T-helper 17 cell (primary cell): ENCODE measurements at places on chromosomes 3 and 15. TPM values are rescaled to one million over a fixed set of nuclear protein-coding genes. Genes with fewer than 3 reads are reported as not detected.

DNA sequence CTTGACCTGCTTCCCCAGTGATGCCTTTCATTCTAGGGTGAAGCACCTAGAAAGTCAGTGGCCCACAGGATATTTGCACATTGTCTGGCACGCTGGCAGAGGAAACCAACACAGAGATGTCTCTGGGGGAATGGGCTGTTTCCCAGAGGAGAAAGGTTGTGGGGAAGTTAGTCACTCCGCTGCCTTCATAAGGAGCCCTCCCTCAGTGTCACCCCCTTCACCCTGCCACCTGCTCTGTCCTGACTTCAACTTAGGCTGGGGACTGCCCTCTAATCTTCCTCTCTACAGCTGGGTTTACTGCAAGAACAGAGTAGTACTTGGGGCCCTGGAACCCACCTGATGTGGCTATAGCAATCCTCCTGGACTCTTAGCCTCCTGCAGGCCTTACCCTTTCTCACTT, 5.7 kb downstream of the KLHDC8B start:
- no peak for DNase-seq
- H3K27me3 ChIP-seq: peaks cover 33% of the 10 kb centered on the region
- H3K27ac ChIP-seq: no peak overlapping the region
- peaks cover 7% of the 10 kb centered on the region for H3K4me1 ChIP-seq

TNFAIP8L3 gene
- not detected for total RNA-seq

DNA sequence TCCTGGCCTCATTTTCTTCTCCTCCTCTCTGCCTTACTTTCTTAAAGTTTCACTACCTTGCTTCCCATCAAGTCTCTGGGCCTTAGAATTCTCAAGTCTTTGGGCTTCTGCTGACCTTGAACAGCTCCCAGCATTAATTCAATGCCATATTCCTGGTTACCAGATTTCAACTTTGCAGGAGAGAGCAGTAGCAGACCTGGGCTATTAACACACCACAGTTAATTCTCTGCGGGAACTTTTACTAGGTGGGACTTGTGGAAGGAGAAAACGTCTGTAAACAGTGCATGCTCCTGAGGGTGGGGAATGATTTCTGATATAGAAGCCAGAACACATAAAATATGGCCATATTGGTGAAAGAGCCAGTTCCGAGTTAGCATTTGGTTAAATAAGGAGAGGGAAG, 214.6 kb downstream of the MEIS2 start:
- H3K4me3 ChIP-seq: no peak overlapping the region
- H3K4me1 ChIP-seq: peaks cover 8% of the 10 kb centered on the region
- H3K27me3 ChIP-seq: peaks cover 95% of the 10 kb centered on the region
- H3K36me3 ChIP-seq: peaks cover 3% of the 10 kb centered on the region
- no peak for DNase-seq

DNA sequence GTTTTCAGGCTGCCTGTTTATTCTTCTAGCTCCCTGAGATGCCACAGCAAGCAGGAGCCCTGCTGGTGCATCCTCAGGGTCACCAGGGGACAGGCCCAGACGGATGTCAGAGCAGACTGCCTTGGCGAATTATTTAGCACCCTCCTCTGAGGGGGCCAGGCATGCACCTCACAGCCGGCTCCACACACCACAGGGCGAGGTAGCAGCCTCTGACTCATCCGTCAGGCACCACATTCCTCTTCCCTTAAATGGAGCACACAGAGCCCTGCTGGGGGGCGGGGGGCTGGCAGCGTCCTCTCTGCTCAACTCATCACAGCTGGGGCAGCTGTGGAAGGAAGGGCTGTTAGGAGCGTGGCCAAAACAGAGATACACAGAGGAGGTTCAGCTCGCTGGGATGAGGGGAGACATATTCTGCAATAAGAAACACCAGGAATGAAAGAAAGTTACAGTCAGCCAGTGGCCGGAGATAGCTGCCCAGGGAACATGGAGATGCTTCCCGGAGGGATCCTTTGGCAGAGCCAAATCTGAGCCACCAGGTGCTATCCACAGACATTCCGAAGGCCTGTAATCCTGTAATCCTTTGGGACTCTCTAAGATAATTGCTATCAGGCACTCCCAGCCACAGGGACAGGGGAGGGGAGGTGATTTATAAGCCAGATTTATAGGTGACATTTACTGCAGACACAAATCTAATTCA, 13.9 kb upstream of the PRICKLE2 start:
- H3K36me3 ChIP-seq: no peaks in the 10 kb centered on the region
- peaks cover 12% of the 10 kb centered on the region for H3K27me3 ChIP-seq
- no peak overlapping the region for H3K27ac ChIP-seq
- DNase-seq: no peak
- H3K4me3 ChIP-seq: no peak overlapping the region

- DNase-seq: no peak
- peak overlapping the region; percentile 41 for H3K27ac ChIP-seq
- H3K4me1 ChIP-seq: peaks cover 4% of the 10 kb centered on the region
- H3K27me3 ChIP-seq: no peaks in the 10 kb centered on the region
Measured at GRCh38 chr3:9826815-9827573, 16.8 kb downstream of the RPUSD3 start.

DNA sequence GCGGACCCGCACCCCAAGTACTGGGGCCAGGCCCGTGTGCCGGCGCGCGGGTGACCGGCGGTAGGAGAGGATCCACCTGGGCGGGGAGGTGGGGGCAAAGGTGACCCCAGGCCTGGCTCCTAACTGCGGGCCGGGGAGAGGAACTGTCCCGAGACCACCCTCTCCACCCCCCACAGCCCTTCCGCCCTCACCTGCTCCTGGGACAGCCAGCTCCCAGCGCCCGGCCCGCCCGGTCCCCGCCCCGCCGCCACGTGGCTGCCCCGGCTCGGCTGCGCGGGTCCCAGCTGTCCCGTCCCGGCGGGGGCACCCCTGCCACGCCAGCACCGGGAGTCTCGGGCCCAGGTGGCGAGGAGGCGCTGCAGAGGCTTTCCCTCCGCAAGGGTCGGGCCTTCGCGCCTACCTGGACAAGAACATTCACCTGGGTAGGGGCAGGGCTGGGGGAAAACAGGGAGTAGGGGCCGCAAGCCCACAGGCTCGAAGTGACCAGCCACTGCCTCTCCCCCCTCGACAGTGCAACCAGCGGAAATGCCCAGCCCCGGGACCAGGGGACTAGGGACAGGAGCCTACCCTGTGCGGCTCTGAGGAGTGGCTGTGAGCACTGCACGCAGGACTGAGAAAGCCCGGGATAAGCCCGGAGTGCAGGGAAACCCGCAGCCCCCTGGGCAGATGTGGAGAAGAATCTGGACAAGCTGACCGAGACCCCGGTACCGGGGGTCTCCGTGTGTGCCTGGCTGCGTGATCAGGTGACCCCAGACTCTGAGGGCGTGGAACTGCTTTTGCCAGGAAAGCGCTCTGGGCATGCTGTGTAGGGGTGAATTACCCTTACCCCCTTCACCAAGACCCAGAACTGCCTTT, at the start of gene SLC12A8:
Gene SLC12A8 (minus strand): TSS at position 240 of the 855 bp plus-strand sequence. CDS start 1,399 bp downstream, outside the sequence.
- H3K27me3 ChIP-seq: peaks cover 66% of the 10 kb centered on the region
- DNase-seq: no peak
- H3K4me3 ChIP-seq: peak within 1 kb of the TSS; percentile 85
- no peak within 1 kb of the TSS for H3K27ac ChIP-seq
- H3K4me1 ChIP-seq: peaks cover 17% of the 10 kb centered on the region

CTDSPL gene
- total RNA-seq: 48.0 TPM

- no peak overlapping the region for H3K4me3 ChIP-seq
- no peaks in the 10 kb centered on the region for H3K27me3 ChIP-seq
- H3K36me3 ChIP-seq: peaks cover 4% of the 10 kb centered on the region
- peaks cover 11% of the 10 kb centered on the region for H3K4me1 ChIP-seq
- H3K27ac ChIP-seq: no peak overlapping the region
Measured at GRCh38 chr3:120713262-120713661, 29.1 kb downstream of the RABL3 start.

- peaks cover 2% of the 10 kb centered on the region for H3K36me3 ChIP-seq
- no peaks in the 10 kb centered on the region for H3K4me1 ChIP-seq
- no peak overlapping the region for H3K4me3 ChIP-seq
Measured at GRCh38 chr15:82950295-82950694, 2.2 kb downstream of the HOMER2 start.

DOCK3 gene
- 3.2 TPM for total RNA-seq

SEMA5B gene
- total RNA-seq: not detected

GRCh38 chr3:46901591-46902187, 24.2 kb downstream of the PTH1R start:
- H3K4me1 ChIP-seq: peaks cover 12% of the 10 kb centered on the region
- H3K4me3 ChIP-seq: no peak overlapping the region

- H3K4me3 ChIP-seq: no peak overlapping the region
- no peaks in the 10 kb centered on the region for H3K36me3 ChIP-seq
- H3K4me1 ChIP-seq: no peaks in the 10 kb centered on the region
- H3K27ac ChIP-seq: no peak overlapping the region
- H3K27me3 ChIP-seq: no peaks in the 10 kb centered on the region
Measured at GRCh38 chr3:76570436-76571057, 469.4 kb upstream of the ROBO2 start.

DNA sequence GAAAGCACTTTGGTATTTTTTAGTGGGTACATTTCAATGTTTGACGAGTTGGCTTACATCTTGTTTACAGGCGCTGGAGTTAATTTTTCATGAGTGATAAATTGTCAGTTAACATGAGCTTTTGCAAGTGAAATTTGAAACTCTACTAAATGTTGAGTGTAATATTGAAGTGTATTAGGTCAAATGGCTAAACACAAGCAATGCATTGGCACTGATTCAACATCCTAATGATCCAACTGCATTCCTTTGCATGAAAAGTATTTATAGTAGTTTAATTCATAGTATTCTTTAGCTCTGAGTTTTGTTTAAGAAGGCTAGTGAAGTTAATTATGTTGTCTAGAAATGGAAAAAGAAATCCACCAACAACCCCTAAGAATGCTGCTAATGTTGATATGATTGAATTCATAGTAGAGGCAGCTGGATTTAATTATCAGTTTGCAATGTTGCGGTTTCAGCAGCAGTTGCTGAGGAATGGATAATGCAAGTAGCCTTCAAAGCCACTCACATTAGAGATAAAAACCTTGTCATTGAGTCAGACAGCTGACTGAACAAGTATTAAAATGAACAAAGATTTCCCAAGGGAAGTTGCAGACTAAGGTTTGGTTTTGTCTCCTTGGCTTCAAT, 245.6 kb upstream of the GOLIM4 start:
- H3K4me3 ChIP-seq: no peak overlapping the region
- no peaks in the 10 kb centered on the region for H3K36me3 ChIP-seq
- no peak for DNase-seq
- H3K27me3 ChIP-seq: no peaks in the 10 kb centered on the region

RABL3 gene
- 17.8 TPM for total RNA-seq

- H3K4me3 ChIP-seq: no peak overlapping the region
- peaks cover 3% of the 10 kb centered on the region for H3K36me3 ChIP-seq
- no peak for DNase-seq
- H3K27ac ChIP-seq: no peak overlapping the region
- no peaks in the 10 kb centered on the region for H3K27me3 ChIP-seq
Measured at GRCh38 chr3:129585949-129586657, 20.4 kb downstream of the PLXND1 start.

DNA sequence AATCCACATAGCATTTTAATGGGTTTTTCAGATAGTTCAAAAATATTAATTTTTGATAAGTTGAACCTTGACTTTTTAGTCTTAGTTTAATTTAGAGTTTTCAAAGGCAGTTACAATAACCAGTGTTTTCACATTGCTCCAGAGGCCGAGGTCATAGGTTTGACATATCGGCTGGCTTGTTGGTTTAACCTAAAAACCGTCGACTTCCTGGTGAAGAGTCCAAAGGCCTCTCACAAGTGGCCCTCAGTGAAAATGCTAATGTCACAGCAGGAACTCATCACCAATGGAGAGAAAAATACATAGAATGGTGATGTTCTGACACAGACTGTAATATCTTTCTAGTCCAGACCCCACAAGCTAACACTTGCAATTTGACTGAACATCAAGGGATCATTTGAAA, 642.3 kb downstream of the PLOD2 start:
- no peak overlapping the region for H3K4me3 ChIP-seq
- H3K36me3 ChIP-seq: no peaks in the 10 kb centered on the region

- H3K27me3 ChIP-seq: no peaks in the 10 kb centered on the region
- no peak for DNase-seq
- H3K36me3 ChIP-seq: no peaks in the 10 kb centered on the region
- no peak overlapping the region for H3K27ac ChIP-seq
- no peak overlapping the region for H3K4me3 ChIP-seq
Measured at GRCh38 chr3:26291840-26292239, 330.7 kb upstream of the LRRC3B start.

DNA sequence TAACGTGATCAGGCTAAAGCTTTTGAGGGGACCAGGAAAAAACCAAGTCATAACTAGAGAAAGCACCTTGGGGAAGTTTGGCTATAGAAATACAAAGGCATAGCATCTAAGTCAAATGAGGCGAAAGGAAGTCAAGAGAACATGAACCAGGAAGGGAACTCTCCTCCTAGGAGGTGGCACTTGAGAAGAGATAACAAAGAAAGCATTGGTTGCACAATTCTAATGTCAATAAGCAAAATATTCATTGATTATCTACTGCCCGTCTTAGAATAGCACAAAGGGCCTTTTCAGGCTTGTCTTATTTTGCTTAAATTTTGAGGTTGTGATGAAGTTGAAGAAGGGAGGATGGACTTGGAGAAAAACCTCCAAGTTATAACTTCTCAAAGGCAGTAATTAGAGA, 73.4 kb downstream of the ALCAM start:
- no peak overlapping the region for H3K27ac ChIP-seq
- no peaks in the 10 kb centered on the region for H3K4me1 ChIP-seq
- DNase-seq: no peak
- no peaks in the 10 kb centered on the region for H3K27me3 ChIP-seq
- peaks cover 2% of the 10 kb centered on the region for H3K36me3 ChIP-seq
- no peak overlapping the region for H3K4me3 ChIP-seq

ASB14 gene
- total RNA-seq: not detected

DLL4 gene
- not detected for total RNA-seq

DNA sequence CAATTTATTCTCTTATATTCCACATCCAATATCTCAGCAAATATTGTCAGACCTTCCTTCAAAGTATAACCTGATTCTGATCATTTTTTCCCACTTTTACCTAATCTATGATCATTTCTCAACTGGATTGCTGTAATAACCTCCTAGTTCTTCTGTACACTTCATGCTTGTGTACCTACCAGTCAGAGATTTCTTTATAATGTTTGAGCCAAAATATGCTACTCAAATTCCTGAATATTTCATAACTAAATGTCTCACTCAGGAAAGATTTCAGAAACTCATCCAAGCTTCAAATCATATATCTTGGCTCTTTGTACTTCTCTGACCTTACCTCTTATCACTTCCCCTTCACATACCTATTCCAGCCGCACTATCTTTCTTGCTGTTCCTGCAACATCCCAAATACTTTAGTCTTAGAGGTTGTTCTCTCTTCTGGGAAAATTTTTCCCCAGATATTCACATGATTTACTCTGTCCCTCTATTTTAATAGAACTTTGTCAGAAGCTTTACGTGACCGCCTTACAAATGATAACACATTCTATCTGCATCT, 20.0 kb downstream of the BCHE start:
- H3K27ac ChIP-seq: no peak overlapping the region
- no peaks in the 10 kb centered on the region for H3K27me3 ChIP-seq
- H3K36me3 ChIP-seq: no peaks in the 10 kb centered on the region
- H3K4me3 ChIP-seq: no peak overlapping the region

DNA sequence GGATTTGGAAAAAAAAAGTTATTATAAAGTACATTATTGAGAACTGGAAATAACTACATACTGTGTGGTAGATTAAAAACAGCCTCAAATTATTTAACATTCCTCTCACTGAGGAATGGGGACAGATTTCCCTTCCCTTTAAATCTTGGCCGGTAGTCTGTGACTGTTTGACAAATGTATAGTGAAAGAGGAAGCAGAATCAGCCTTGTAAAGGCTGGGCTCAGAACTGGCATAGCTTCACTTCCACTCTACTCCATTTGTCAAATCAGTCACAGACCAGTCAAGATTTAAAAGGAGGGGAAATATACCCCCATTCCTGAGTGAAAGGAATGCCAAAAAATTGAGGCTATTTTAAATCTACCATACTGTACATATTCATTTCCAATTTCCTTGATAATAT, 18.2 kb upstream of the B4GALT4 start:
- H3K27ac ChIP-seq: no peak overlapping the region
- H3K27me3 ChIP-seq: peaks cover 18% of the 10 kb centered on the region
- DNase-seq: no peak
- H3K4me3 ChIP-seq: no peak overlapping the region
- peaks cover 2% of the 10 kb centered on the region for H3K36me3 ChIP-seq
